ENCODE measurements at places on chromosomes 2 and 18.

DNA sequence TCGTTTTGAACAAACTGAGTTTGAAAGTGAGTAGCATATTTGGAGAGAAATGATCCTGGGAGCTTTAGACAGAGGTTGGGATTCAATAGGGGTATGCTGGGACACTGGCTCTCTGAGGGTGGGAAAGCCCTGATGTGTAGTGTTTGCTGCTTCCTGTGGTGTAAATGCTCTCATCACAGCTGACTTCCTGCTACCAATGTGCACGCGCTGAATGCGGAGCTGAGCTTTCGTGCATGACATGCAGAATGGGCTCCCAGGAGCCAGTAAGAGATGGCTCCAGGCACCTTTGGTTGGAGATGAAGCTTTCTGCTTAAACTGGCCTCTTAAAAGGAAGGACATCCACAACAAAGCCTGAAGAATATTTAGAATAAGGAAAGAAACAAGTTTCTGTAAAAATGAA, 224.1 kb upstream of the CCDC150 start:
- peak; percentile 3 for DNase-seq

GRCh38 chr2:8469709-8470493, 212.0 kb upstream of the ID2 start:
- no peak for DNase-seq

DNA sequence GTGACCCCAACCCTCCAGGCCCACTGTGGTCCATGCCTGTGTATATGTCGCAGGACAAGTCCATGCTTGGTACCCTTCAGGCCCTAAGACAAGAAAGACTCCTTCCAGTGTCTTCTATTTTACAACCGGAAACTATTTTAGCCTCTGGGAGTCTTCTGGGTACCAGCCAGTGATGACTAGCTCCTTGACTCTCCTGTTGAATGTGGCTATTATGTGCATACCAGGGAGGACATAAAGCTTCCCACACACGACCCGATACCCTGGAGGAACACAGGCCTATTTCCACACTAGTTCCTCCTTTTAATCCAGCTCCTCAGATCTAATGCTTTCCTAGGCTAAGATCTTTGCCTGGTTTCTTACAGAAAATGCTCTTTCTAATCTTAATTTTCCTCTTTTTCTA, 178.1 kb downstream of the NCKAP5 start:
- no peak for DNase-seq

DNA sequence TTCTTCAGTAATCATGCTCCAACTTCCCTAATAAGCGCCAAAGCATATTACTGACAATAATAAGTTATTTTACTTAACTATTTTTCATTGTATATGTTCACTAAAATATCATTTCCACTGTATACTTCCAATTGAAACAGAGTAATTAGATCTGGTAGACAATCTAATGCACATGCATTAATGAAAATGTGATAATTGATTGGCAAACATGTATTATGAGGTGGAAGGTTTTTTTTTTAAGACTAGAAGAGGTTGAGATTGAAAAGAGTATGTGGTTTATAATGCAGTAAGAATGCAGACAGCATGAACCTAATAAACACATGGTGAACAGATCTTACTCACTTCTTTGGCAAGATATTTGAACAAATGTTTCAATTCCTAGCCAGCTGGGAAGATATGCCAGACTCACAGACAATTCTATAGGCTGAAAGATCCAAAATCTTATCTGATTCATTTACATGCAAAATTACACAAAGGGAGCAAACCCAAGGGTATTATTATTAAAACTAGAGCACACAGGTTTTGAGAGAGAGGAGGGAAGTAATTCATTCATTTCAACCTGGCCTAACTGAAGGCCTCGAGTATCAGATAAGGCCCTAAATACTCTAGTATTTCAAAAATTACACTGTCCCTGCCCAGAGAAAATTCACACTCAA, 2.8 kb downstream of the NCKAP1 start:
- no peak for DNase-seq

DNA sequence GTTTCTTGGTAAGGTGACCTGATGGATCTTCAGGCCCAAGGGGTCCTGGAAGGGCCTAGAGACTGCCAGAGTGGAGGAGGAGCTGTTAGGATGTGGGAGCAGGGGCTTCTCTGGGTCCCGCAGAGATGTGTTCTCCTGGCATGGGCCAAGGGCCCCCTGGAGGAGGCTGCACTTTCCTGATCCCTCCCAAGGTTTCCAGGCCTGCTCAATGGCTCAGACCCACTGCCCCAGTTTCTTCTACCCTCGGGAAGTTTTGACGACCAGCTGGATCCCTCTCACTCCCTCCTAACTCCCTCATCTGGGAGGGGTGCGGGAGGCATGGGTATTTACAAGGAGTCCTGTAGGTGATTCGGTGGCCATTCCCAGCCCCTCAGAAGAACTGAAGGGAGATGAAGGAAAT, 36.1 kb downstream of the COA5 start:
- no peak for DNase-seq

- DNase-seq = peak; percentile 29
These were observed 132.8 kb downstream of the ARHGAP15 start for GRCh38 chr2:143261986-143262385.

DNA sequence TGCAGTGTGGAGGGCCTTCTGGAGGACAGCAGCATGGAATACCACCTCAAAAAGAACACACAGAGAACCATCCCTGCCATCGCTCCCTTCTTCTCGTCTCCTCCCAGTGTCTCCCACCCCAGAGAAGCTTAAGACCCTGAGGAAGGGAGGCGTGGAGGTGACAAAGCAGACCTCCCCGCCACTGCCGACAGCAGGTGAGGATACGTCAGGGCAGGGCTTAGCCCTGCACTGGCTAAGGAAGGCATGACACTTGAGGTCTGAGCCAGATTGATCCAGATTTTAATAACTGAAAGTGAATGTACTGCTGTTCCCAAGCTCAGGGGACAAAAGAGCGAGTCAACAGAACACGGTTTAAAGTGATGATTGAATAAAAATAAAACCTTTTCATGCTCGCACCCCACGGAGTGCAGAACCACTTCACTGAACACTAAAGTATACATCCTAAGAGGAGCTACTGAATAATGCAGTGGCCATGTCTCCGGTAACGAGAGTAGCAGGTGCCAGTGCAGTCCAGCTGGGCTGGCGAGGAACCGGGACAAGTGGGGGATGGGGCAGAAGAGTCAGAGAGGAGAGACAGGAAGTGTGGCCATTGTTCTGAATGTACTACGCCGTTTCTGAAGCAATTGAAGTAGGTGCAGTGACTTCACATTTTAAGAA, 391.0 kb downstream of the CDH2 start:
- no peak for DNase-seq

DNA sequence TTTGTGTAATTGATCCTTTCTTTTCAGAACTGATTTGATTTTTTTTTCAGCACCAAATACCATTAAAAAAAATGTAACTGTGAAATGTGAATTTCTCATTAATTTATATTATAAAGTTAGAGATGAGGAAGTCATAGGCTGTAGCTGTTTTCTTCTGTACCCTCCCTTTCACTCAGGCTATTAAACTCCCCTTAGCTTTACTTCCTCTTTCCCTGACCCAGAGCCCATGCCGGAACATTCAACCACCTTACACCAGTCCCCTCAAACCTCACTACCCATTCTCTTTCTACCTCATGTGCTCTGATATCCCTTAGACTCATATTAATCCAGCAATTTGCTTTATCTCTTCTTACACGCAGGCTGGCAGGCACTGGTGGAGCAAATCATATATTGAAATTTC, 12.4 kb downstream of the GALNT5 start:
- DNase-seq = no peak

All from activated CD4-positive, alpha-beta T cell treated with anti-CD3 and anti-CD28 coated beads for 4 hours (primary cell).